ENCODE measurements at places on chromosomes 4 and X. TPM values are rescaled to one million over a fixed set of nuclear protein-coding genes. Genes with fewer than 3 reads are reported as not detected.

The ARHGAP24 gene
- polyA plus RNA-seq = 6.7 TPM

The HTN3 gene
- not detected for polyA plus RNA-seq

The TMEM271 gene
- not detected for polyA plus RNA-seq

The ZFP92 gene
- polyA plus RNA-seq = 0.23 TPM
